ENCODE measurements at places on chromosomes 1 and 21. TPM values are rescaled to one million over a fixed set of nuclear protein-coding genes. Genes with fewer than 3 reads are reported as not detected.

BTBD19 gene
- 4.7 TPM for polyA plus RNA-seq

DNA sequence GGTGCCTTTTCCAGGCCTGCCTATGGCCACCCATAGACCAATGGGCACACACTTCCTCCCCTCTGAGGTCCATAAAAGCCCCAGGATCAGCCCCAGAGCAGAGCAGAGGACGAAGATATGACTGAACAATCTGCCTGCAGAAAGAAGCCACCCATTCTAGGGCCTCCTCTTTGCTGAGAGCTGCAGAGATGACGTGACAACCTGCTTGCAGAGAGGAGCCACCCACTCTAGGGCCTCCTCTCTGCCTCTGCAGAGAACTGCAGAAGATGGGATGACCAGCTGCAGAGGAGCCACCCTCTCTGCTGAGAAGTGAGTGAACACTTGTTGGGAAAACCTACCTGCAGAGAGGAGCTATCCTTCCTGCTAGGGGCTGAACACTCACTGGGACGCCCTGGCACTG is 79.7 kb downstream of the SCMH1 start:
- H3K4me1 ChIP-seq = no peaks in the 10 kb centered on the region
- H3K27me3 ChIP-seq = no peaks in the 10 kb centered on the region
- H3K36me3 ChIP-seq = no peaks in the 10 kb centered on the region
- no peak for DNase-seq
- no peak overlapping the region for H3K27ac ChIP-seq

RNF2 gene
- polyA plus RNA-seq = 2.2 TPM

- no peaks in the 10 kb centered on the region for H3K36me3 ChIP-seq
- no peak overlapping the region for H3K4me3 ChIP-seq
- no peaks in the 10 kb centered on the region for H3K27me3 ChIP-seq
- no peaks in the 10 kb centered on the region for H3K4me1 ChIP-seq
- no peak for DNase-seq
These were observed 27.2 kb downstream of the SSBP3 start for GRCh38 chr1:54378874-54379554.

GRCh38 chr1:231575472-231575871 is 47.0 kb downstream of the TSNAX start:
- no peaks in the 10 kb centered on the region for H3K27me3 ChIP-seq
- H3K27ac ChIP-seq = no peak overlapping the region
- H3K4me1 ChIP-seq = no peaks in the 10 kb centered on the region
- no peaks in the 10 kb centered on the region for H3K36me3 ChIP-seq
- DNase-seq = no peak

DNA sequence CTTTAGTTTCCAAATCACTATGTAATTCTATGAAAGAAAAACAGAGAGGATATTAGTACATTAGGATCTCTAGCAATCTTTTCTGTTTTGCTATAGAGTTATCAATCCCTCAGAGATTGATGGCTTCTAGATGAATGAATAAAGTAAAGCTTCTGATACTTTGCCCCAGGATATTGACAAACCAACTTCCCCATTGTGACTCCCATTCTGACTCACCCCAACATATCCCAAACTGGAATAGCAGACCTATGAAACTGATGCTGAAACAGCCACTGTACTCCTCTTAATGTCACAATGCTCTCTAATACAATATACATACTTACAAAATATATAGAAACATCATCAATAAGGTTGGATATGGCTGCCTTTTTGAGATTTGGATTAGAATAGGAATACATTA is 442.1 kb upstream of the NR5A2 start:
- DNase-seq = no peak
- H3K27ac ChIP-seq = no peak overlapping the region
- no peaks in the 10 kb centered on the region for H3K36me3 ChIP-seq
- H3K4me1 ChIP-seq = no peaks in the 10 kb centered on the region
- H3K27me3 ChIP-seq = no peaks in the 10 kb centered on the region

NTNG1 gene
- polyA plus RNA-seq = 0.15 TPM

GRCh38 chr1:19010995-19011844 is 54.7 kb upstream of the IFFO2 start:
- peaks cover 55% of the 10 kb centered on the region for H3K4me1 ChIP-seq
- no peaks in the 10 kb centered on the region for H3K27me3 ChIP-seq
- peak; percentile 79 for DNase-seq
- H3K27ac ChIP-seq = peak overlapping the region; percentile 84
- no peaks in the 10 kb centered on the region for H3K36me3 ChIP-seq

GRCh38 chr1:96978444-96978843 is 256.9 kb downstream of the PTBP2 start:
- no peaks in the 10 kb centered on the region for H3K4me1 ChIP-seq
- no peaks in the 10 kb centered on the region for H3K36me3 ChIP-seq
- no peak for DNase-seq
- no peak overlapping the region for H3K4me3 ChIP-seq
- H3K27me3 ChIP-seq = peaks cover 4% of the 10 kb centered on the region
- H3K27ac ChIP-seq = no peak overlapping the region

AMY2B gene
- polyA plus RNA-seq = 318 TPM

DMBX1 gene
- polyA plus RNA-seq = not detected

CAPZA1 gene
- polyA plus RNA-seq = 32.3 TPM

CD34 gene
- 5.9 TPM for polyA plus RNA-seq

TSPAN2 gene
- 1.7 TPM for polyA plus RNA-seq

GRCh38 chr1:179807691-179808485 is 64.8 kb downstream of the FAM163A start:
- no peaks in the 10 kb centered on the region for H3K36me3 ChIP-seq
- no peak for DNase-seq
- H3K27ac ChIP-seq = no peak overlapping the region
- no peak overlapping the region for H3K4me3 ChIP-seq
- no peaks in the 10 kb centered on the region for H3K4me1 ChIP-seq

GRCh38 chr1:76871355-76871974 is 4.2 kb downstream of the ST6GALNAC5 start:
- H3K4me1 ChIP-seq = peaks cover 8% of the 10 kb centered on the region
- H3K27me3 ChIP-seq = peaks cover 10% of the 10 kb centered on the region
- no peak for DNase-seq
- no peak overlapping the region for H3K27ac ChIP-seq

FCRL6 gene
- polyA plus RNA-seq = not detected

- H3K4me3 ChIP-seq = no peak overlapping the region
- H3K27ac ChIP-seq = no peak overlapping the region
- H3K27me3 ChIP-seq = no peaks in the 10 kb centered on the region
- no peaks in the 10 kb centered on the region for H3K4me1 ChIP-seq
These were observed 311.5 kb downstream of the KIF26B start for GRCh38 chr1:245466261-245466660.

DNA sequence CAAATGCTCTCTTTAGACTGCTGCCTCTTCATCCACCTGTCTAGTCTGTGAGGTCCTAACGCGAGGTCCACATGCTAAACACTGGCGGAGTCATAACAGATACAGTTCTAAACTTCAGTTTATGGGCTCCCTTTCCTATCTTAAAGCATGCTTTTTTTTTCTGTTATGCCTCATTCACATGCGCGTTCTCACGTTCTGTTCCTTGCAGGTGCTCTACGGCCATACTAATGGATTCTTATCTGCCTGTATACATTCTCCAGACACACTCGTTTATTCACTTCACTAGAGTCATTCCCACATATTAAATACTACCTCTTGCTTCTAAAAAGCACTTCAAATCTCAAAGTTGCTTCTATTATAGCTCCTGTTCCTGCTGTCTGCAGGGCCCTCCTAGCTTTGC is 38.7 kb downstream of the PHC2 start:
- no peaks in the 10 kb centered on the region for H3K4me1 ChIP-seq
- no peak for DNase-seq
- H3K27ac ChIP-seq = no peak overlapping the region

ZNF648 gene
- not detected for polyA plus RNA-seq

- no peak for DNase-seq
- peaks cover 23% of the 10 kb centered on the region for H3K4me1 ChIP-seq
- no peak overlapping the region for H3K27ac ChIP-seq
- no peak overlapping the region for H3K4me3 ChIP-seq
- peaks cover 55% of the 10 kb centered on the region for H3K36me3 ChIP-seq
- H3K27me3 ChIP-seq = no peaks in the 10 kb centered on the region
These were observed 5.5 kb downstream of the POGK start for GRCh38 chr1:166844791-166845190.

DNA sequence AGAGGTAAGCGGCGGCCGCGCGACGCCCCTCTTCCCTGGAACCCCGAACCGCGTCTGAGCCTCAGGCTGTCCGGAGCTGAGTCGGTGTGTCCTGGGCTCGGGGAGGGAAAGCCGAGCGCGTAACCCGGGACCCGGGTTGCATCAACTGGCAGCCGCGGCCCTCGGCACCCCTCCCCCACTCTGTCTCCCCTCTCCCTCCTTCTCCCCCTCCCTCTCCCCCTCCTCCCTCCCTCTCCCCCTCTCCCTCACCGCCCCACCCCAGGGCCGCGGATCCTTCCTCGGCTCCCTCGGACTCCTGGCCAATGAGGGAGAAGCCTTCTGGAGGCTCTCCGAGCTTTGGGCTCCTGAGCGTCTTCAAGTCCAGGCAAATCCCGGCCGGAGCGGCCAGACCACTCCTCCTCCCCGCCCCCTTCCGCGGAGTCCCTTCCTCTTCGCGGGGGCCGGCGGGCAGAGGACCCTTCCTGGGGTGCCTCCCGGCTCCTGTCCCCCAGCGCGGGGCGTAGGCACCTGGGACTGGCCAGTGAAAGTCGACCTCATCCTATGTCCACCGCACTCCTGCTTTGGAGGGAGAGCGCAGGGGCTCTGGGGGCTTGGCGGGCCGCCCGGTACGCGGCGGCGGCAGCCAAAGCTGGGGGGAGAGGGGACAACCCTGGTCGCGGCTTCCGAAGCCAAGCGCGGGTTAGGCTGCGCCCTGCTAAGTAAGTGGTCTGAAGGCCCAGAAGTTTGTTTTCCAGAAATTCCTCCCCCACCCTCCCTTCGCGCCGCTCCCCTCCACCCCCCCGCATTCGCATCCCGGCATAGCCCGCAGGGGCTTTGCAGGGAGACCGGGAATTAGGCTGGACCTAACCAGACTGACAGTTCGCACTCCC is 850 bp downstream of the SESN2 start:
- H3K27me3 ChIP-seq = no peaks in the 10 kb centered on the region
- DNase-seq = peak; percentile 69
- peak overlapping the region; percentile 50 for H3K27ac ChIP-seq
- H3K36me3 ChIP-seq = no peaks in the 10 kb centered on the region

- H3K27me3 ChIP-seq = no peaks in the 10 kb centered on the region
- no peaks in the 10 kb centered on the region for H3K36me3 ChIP-seq
- no peak overlapping the region for H3K4me3 ChIP-seq
- no peaks in the 10 kb centered on the region for H3K4me1 ChIP-seq
- H3K27ac ChIP-seq = no peak overlapping the region
- no peak for DNase-seq
These were observed 59.0 kb downstream of the HIVEP3 start for GRCh38 chr1:41859686-41860085.

C2CD2 gene
- 8.6 TPM for polyA plus RNA-seq

DNA sequence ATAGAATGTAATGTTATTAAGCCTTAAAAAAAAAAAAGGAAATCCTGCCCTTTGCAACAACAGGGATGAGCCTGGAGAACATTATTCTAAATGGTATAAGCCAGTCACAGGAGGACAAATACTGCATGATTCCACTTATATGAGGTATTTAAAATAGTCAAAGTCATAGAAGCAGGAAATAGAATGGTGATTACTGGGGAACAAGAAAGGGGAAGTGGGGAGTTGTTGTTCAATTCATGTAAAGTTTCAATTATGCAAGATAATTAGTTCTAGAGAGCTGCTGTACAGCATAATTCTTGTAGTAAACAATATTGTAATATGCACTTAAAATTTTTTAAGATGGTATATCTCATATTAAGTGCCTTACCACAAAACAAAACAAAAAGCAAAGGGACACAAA is 13.2 kb downstream of the FCER1A start:
- DNase-seq = no peak
- H3K4me1 ChIP-seq = no peaks in the 10 kb centered on the region
- H3K36me3 ChIP-seq = no peaks in the 10 kb centered on the region
- no peaks in the 10 kb centered on the region for H3K27me3 ChIP-seq
- H3K4me3 ChIP-seq = no peak overlapping the region
